ENCODE measurements at places on chromosomes 1 and 21.

- no peak for DNase-seq
- no peaks in the 10 kb centered on the region for H3K27me3 ChIP-seq
- H3K36me3 ChIP-seq = no peaks in the 10 kb centered on the region
- H3K4me1 ChIP-seq = no peaks in the 10 kb centered on the region
These were observed 62.3 kb downstream of the OPTC start for GRCh38 chr1:203556047-203556851.

- no peaks in the 10 kb centered on the region for H3K4me1 ChIP-seq
- DNase-seq = no peak
- H3K27me3 ChIP-seq = no peaks in the 10 kb centered on the region
- H3K4me3 ChIP-seq = no peak overlapping the region
- H3K36me3 ChIP-seq = no peaks in the 10 kb centered on the region
- no peak overlapping the region for H3K27ac ChIP-seq
These were observed 1.3 kb downstream of the NGF start for GRCh38 chr1:115336741-115337140.

- H3K27me3 ChIP-seq = no peaks in the 10 kb centered on the region
- no peaks in the 10 kb centered on the region for H3K4me1 ChIP-seq
- no peak for DNase-seq
- no peak overlapping the region for H3K4me3 ChIP-seq
- H3K36me3 ChIP-seq = no peaks in the 10 kb centered on the region
These were observed 158.0 kb upstream of the PROX1 start for GRCh38 chr1:213829780-213830179.

DNA sequence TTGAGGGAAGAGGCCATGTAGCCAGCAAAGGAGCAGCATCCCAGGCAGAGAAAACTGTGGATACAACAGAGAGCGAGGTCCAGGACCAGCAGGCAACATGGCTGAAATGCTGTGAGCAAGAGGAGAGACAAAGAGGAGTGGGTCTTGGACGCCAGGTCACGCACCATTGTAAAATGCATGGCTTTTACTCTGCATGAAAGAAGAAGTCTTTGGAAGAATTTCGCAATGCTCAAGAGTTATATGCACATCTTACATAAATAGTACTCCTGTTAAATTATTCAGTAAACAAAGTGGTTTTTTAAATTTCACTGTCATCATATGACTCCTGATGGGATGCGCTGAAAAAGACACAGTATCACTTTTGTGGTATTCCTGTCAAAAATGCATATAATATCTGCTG lies 3.5 kb downstream of the CD244 start:
- H3K36me3 ChIP-seq = no peaks in the 10 kb centered on the region
- H3K4me1 ChIP-seq = peaks cover 12% of the 10 kb centered on the region
- no peaks in the 10 kb centered on the region for H3K27me3 ChIP-seq
- H3K27ac ChIP-seq = no peak overlapping the region
- no peak for DNase-seq

- no peak overlapping the region for H3K4me3 ChIP-seq
- H3K27ac ChIP-seq = no peak overlapping the region
- no peaks in the 10 kb centered on the region for H3K36me3 ChIP-seq
- no peaks in the 10 kb centered on the region for H3K4me1 ChIP-seq
- H3K27me3 ChIP-seq = peaks cover 5% of the 10 kb centered on the region
These were observed 61.5 kb downstream of the SYT2 start for GRCh38 chr1:202648605-202649226.

All from naive thymus-derived CD4-positive, alpha-beta T cell (primary cell).